ENCODE measurements at places on chromosomes 12 and 14.

- DNase-seq, result no peak
These were observed 36.6 kb downstream of the GPR135 start for GRCh38 chr14:59428581-59429012.

DNA sequence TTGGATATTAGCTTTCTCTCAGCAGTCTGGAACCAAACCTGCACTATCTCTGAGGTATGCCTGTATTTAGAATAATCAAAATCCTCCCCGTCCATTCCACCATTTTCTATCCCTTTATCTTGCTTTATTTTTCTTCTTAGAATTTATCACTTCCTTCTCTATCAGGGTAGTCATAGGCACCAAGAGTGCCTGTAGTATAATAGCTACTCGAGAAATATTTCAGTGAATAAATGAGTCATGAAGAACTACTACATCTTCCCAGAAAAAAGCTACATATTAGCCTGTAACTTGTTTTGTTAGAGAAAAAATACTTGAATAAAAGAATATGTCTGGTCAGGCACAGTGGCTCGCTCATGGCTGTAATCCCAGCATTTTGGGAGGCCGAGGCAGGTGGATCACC is 4.3 kb downstream of the SLC2A14 start:
- no peak for DNase-seq

- DNase-seq, result no peak
These were observed 21.3 kb upstream of the RBM19 start for GRCh38 chr12:113987261-113988063.

DNA sequence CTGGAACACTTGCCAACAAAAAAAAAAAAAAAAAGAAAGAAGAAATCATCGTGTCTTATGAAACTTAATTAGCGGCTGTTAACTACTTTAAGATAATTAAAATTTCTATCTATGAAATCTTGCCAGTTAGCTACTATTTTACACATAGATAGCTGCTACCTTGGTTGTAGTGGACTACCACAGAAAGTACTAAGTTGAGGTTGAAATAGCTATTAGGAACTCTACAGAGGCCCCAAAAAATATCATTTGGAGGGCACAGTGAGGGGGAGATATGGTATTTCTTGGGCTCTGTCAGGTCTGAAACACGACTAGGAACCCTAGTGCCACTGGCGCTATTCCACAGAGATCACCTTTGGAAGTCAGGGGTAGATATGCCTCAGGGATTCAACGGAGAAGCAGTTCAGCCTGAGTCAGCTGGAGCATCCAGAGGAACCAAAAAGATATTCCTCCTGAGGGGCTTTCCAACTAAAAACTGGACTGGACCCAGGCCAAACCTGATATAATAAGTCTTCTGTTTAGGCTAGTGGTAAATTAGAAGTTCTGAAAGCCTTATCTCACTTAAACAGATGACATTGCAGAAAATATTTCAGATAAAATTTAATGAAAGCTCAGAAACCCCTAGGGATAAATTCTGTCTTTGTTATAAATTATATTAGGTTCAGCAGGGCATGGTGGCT is 126.1 kb downstream of the EPS8 start:
- DNase-seq, result no peak

DNA sequence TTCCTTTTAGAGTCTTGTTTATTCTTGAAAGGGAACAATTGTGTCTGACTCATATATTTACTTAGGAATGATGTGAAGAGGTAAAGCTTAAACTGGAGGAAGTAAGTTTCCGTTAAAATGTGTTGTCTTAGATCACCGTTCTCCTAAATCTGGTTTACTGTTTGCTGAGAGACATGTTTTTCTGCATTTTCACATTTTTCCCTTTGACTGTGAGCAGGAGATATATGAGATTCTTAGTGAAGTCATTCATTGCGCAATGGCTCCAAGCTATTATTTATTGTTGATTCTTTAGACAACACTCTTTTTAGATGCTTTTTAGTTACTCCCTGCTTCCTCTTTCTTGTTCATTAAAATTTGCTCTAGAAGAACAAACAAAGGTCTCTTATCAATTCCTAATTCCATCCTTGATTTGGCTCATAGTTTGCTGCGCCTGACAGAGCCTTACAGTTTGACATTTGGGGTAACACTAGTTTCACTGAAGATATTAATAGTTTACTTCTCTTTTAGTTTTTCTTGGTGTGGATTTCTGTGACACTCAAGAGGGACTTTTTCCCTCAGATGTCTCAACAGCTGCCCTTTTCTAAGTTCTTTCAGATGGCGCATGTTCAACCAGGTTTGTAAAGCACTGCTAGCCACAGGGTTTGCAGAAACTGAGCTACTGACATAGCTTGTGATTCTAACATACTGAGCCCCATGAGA is 11.4 kb downstream of the CLECL1 start:
- DNase-seq, result no peak

DNA sequence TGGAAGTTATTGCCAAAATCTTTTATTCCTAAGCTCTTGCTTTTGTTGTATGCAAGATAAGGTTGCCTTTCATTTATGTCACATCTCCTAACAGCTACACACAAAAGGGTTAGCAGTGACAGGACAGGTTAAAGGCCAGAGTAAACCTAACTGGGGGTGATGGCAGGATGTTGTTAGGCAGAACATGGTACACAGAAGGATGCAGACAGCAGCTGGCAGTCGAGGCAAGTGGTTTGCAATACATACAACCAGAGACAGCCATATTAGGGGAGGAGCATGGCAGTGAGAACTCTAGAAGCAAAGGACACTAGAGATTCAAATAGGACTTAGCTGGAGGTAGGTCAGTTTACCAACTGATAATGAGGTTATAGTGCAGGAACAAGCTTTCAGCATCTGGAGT is 2.7 kb upstream of the ABCD2 start:
- DNase-seq, result no peak

DNA sequence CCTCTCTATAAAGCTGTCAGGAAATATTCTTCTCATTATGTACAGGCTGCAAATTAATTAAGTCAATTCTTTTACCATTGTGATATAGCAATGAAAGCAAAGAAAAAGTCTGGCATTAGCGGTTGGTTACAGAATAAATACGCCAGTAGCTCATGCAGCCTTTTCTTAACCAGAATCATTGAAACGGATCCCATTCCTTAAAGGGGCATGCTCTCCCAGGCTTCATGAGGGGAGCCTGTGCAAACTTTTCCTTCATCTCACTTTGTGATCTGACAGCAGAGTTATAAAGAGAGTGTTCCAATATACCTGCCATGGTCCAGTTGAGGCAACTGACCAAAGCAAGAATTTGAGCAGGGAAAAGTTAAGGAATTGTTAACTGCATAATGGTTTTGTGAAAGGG is 337.7 kb downstream of the EMP1 start:
- DNase-seq, result no peak

DNA sequence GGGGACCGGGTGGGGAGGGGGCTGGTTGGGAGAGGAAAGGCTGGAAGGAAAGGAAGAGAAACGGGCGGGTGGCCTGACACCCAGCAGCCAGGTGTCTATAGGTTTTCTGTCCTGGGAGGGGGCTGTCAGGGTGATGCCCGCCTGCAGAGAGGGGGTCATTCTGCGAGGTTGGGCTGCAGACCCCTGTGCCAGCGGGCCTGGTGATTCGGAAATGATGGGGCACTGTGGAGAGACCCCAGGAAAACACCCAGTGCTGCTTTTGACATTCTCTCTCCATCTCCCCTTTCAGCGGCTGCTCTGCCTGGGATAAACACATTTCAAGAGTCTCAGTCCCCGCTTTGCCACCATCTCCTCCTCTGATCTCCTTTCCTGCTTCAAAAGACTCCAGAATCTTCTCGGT is 168.5 kb upstream of the RTL1 start:
- no peak for DNase-seq

GRCh38 chr12:101941306-101942249 is 64.2 kb downstream of the DRAM1 start:
- no peak for DNase-seq

DNA sequence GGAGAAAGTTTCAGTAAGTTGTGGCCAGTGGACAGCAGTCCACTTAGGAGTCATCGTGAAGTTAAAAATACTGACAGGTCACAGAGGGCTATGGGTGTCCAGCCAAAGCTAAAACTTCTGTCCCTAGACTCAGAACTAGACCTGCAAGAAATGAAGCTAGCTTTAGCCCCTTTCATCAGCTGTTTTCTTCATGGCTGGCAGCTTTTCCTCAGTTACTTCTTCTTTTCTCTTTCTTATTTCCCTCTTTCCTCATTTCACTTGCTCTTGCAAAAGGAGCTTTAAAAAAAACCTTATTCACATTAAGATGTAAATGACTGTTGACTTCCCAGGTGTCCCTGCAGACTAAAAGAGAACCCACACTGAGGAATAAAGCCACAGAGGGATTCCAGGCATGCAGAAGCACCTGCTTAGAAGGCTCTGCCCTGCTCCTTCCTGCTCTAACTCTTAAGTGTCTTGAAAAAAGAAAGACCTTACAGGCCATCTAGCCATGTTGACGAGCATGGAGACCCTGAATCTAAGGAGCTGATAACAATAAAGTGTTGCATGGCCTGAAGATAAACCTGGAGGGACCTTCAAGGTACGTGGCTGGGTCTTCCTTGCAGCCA is 69.7 kb upstream of the CCND2 start:
- no peak for DNase-seq

DNA sequence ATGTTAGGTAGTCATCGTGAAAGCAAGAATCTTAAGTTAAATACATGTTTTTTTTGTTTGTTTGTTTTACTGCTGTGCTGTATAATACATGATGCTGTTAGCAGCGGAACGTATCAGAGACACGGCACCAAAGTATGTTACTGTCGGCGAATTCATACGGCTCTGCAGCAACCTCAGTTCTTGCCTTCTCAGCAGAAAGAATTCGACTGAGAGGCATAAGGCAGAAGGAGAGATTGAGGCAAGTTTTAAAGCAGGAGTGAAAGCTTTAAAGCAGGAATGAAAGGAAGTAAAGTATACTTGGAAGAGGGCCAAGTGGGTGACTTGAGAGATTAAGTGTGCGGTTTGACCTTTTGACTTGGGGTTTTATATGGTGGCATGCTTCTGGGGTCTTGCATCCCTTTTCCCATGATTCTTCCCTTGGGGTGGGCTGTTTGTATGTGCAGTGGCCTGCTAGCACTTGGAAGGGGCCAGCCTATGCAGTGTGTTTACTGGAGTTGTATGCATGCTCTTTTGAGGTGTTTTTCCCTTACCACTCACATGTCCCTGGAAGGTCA is 23.7 kb downstream of the LEMD3 start:
- DNase-seq, result no peak

DNA sequence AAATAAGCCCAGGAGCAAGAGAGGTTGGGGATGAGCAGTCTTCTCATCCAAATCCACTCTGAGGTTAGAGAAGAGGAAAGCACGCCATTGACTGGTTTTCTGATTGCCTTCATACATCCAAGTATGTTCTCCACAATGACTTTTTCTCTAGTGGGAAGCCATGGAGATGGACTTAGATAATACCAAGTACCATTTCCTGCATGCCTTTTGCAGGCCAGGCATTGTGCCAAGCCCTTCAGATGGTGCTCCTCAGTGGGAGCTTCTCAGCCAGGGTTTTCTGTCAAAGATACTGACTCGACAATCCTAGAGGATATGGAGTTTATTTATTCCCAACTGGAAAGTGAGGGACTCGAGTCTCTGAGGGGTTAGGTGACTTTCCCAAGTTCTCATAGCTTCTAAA is 218.0 kb downstream of the ZFP36L1 start:
- DNase-seq, result no peak

- DNase-seq, result no peak
These were observed 3.7 kb downstream of the SLC25A21 start for GRCh38 chr14:37168721-37169120.

DNA sequence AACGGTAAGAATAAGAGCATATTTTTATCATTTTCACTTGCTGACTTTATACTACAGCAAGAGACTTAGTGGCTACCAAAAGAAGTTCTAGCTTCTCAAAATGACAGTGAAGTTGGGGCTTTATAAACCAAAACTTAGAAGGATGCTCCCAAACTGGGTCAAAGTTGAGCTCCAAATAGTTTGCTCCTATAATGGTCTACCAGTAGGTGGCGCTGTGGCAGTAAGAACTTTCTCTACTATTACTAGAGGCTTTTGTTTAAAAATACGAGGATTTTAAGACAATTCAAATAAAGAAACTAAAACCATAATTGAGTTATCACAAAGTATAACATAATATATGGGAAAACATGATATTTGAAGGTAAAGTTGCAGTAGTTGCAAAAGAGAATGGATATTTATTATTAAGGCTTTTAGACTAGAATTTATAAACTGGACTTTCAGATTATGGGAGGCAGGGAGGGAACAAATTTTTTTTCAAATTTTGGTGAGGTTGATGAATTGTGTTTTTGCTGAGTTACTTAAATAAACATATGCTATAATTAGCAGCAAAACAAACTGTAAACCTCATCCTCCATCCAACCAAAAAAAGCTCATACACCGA is 75.0 kb downstream of the TGFB3 start:
- peak; percentile 46 for DNase-seq

DNA sequence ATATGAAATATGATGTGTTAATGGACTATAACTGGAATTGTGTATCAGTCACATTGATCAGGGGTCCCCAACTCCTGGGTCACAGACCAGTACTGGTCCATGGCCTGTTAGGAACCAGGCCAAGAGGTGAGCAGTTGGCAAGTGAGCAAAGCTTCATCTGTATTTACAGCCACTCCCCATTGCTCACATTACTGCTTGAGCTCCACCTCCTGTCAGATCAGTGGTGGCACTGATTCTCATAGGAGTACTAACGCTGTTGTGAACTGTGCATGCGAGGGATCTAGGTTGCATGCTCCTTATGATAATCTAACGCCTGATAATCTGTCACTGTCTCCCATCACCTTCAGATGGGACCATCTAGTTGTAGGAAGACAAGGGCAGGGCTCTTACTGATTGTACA is 72.3 kb downstream of the CDK17 start:
- no peak for DNase-seq

GRCh38 chr12:24631676-24632426 is 317.1 kb downstream of the BCAT1 start:
- no peak for DNase-seq

GRCh38 chr14:49761839-49762551 is 6.0 kb upstream of the KLHDC2 start:
- DNase-seq, result no peak

GRCh38 chr14:103668117-103668516 is 39.1 kb downstream of the KLC1 start:
- no peak for DNase-seq

- DNase-seq, result no peak
These were observed 80.6 kb downstream of the MAP1LC3B2 start for GRCh38 chr12:116639765-116640164.

DNA sequence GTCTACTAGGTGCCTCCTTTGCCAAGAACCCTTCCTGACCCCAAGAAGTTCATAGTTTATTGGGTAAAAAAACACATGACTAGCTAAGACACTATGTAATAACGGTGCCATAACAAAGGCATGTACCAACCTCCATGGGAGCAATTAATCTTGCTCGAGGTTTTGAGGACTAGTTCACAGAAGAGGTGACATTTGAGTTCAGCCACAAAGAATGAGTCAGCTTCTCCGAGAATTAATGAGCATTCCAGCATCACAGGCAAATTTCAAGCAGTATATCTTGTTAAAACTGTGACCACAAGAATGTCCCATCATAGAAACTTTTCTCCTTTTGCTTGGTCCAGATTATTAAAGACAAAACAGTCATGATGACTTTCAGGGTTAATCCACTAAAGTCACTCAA is 113.0 kb upstream of the RAP1B start:
- no peak for DNase-seq

GRCh38 chr14:81449114-81449513 is 49.0 kb upstream of the STON2 start:
- no peak for DNase-seq

All from stimulated activated CD8-positive, alpha-beta memory T cell treated with anti-CD3 and anti-CD28 coated beads, Interleukin-2, amount 100 ng/mL, for 1 hour (primary cell).